Upper lobe of left lung (tissue), 6 donors: ENCODE measurements at places on chromosomes 5 and 9. TPM values are rescaled to one million over a fixed set of nuclear protein-coding genes. Genes with fewer than 3 reads are reported as not detected.

CD274 gene
- total RNA-seq, result 15.5 TPM

- no peak for DNase-seq
Measured at GRCh38 chr5:22598796-22599195, 254.3 kb downstream of the CDH12 start.

DNA sequence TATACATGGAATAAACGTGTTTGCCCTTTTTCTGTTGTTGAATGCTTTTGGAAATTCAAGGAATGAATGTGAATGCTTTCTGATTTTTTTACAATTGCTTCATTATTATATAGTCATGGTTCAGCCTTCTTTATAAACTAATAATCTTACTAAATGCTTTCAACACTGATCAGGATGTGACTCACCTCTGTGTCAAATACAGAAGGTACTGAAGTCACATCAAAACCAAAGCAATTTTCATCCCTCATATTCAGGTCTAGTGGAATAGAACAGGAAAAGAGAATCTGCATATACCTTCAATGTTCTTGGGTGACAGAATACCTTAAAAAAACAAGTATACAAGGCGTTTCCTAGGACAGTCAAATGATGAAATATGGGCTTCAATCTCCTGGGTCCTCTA is 170.7 kb downstream of the PDE4D start:
- no peak for DNase-seq

DNA sequence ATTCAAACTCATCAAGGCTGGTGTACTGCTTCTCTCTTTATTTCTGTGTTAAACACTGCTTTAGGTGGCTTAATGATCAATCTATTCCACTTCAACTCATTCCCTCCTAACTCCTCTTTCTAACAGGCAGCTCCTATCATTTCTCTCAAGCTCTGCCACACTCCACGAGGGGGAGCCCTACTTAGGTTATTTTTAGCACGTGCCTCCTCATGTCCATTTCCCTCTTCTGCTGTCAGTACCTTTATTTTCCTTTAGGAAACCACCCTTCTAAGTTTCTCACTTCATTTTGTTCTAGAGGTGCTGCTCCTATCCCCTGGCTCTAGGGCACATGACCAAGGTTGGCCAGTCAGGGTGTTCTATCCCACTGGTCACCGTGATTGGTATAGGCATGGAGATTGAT is 6.7 kb upstream of the BRINP1 start:
- DNase-seq, result no peak

GRCh38 chr9:125990186-125990792 is 243.1 kb downstream of the PBX3 start:
- DNase-seq, result no peak

DNA sequence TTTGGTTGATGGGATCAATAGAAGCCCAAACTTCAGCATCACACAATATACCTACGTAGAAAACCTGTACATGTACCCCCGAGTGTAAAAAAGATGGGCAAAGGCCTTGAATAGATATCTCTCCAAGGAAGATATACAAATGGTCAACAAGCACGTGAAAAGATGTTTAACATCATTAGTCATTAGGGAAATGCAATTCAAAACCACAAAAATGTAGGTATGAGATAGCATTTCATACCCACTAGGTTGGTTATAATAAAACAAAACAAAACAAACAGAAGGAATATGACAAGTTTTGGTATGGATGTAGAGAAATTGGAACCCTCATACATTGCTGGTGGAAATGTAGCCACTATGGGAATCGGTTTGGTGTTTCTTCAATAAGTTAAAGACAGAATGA is 33.1 kb upstream of the PPARGC1B start:
- no peak for DNase-seq

DNA sequence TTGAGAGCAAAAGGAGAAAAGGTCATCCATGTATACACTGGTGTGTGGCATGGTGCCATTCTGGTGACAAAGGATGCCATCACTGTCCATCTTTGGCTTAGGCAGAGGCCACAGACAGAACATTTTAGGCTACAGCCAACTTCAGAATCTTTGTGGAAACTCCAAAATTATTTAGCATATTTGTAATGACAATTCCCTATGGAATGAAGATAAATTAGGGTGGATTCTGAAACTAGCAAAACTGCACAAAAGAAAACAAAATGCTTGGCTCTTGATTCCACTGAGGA is 92.5 kb downstream of the FBXW11 start:
- no peak for DNase-seq

ZDHHC21 gene
- 20.3 TPM for total RNA-seq

DNA sequence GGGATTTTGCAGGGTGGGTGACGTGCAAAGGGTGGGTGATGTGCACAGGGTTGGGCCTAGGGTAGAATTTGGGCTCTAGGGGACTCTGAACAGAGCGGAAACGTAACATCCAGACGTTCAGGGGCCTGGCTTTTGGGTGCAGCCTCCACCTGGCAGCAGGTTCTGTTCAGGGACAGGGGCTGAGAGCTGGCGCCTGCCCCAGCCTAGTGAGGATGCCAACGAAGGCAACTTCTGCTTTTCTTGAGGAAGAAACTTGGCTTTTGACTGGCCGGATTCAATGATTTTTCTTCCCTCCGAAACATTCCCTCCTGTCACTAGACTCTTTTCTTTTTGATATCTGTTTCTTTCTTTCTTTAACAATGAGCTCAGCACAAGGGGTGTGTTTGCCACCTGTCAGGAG is 38.6 kb upstream of the SLC6A19 start:
- DNase-seq, result no peak

S1PR3 gene
- 4.2 TPM for total RNA-seq
